ENCODE measurements at places on chromosomes 2 and 18. TPM values are rescaled to one million over a fixed set of nuclear protein-coding genes. Genes with fewer than 3 reads are reported as not detected.

PRSS56 gene
- total RNA-seq = 0.13 TPM

SULT1C2 gene
- 0.36 TPM for total RNA-seq

DYNAP gene
- not detected for total RNA-seq

CHRND gene
- not detected for total RNA-seq

GREB1 gene
- 2.6 TPM for total RNA-seq

MALL gene
- 143 TPM for total RNA-seq

CTIF gene
- 15.1 TPM for total RNA-seq

GAL3ST2 gene
- 0.25 TPM for total RNA-seq

STAT1 gene
- total RNA-seq = 54.5 TPM

APCDD1 gene
- not detected for total RNA-seq

STPG4 gene
- not detected for total RNA-seq

NYAP2 gene
- not detected for total RNA-seq

LINC00305 gene
- total RNA-seq = not detected

HTR2B gene
- total RNA-seq = 0.06 TPM

CROCC2 gene
- not detected for total RNA-seq

EEF1B2 gene
- total RNA-seq = 1,070 TPM

LRRTM1 gene
- not detected for total RNA-seq

IL36G gene
- total RNA-seq = not detected

SEC11C gene
- total RNA-seq = 54.4 TPM

CD8B gene
- total RNA-seq = not detected

VAMP5 gene
- total RNA-seq = 0.25 TPM

LYPD1 gene
- total RNA-seq = 14.6 TPM

IL36B gene
- not detected for total RNA-seq

CFAP221 gene
- 0.38 TPM for total RNA-seq

CEBPZ gene
- 66.6 TPM for total RNA-seq

MCM6 gene
- 50.2 TPM for total RNA-seq

PRKAG3 gene
- not detected for total RNA-seq

AQP12A gene
- not detected for total RNA-seq

ASB18 gene
- not detected for total RNA-seq

GPC1 gene
- total RNA-seq = 225 TPM

CTNNA2 gene
- total RNA-seq = 0.16 TPM

CTLA4 gene
- not detected for total RNA-seq

ACVR1C gene
- total RNA-seq = not detected

EVX2 gene
- not detected for total RNA-seq

C1GALT1C1L gene
- total RNA-seq = 2.3 TPM

CKAP2L gene
- total RNA-seq = 12.3 TPM

RFTN2 gene
- total RNA-seq = not detected
